ENCODE measurements at places on chromosomes 7 and 10.

GRCh38 chr7:25759286-25759685 is 392.7 kb upstream of the NFE2L3 start:
- DNase-seq = no peak

DNA sequence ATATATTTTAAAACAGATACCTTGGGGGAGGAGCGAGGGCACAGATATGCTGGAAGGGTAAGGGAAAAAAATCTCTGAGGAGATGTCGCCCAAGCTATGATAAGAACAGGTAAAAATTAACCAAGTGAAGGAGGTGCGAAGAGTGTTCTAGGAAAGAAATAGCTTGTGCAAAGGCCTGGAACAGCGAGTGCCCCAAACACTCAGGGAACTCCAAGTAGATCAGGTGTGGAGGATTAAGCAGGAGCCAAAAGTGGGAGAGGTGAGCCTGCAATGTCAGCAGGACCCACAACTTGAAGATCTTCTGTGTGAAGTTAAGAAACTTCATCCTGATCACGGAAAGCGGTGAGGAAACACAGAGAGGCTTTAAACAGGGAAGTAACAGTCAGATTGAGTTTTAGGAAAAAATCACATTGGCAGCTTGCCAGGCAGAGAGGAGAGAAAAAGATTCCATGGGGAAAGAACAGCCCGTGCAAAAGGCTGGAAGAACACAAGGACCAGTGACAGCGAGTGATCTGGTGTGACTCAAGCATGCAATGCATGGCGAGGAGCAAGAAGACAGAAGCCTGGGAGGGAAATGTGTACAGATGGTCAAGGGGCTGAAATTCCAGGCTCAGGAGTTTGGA is 30.7 kb downstream of the FGF8 start:
- DNase-seq = no peak

DNA sequence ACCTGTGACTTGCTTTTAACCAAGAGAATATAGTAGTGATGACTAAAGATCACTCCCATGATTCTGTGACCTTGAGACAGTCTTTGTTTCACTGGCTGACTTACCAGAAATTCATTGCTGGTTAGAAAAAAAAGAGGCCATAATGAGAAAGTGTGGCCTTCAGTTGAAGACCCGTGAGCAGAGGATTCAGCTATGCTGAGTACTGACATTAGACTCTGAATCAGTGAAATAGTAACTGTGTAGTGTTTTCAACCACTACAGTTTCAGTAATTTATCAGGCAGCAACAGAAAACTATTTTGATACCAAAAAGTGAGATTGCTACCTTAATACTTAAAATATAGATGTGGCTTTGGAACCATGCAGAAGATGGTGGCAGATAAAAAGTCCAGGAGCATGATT is 298.0 kb upstream of the KCND2 start:
- DNase-seq = no peak

DNA sequence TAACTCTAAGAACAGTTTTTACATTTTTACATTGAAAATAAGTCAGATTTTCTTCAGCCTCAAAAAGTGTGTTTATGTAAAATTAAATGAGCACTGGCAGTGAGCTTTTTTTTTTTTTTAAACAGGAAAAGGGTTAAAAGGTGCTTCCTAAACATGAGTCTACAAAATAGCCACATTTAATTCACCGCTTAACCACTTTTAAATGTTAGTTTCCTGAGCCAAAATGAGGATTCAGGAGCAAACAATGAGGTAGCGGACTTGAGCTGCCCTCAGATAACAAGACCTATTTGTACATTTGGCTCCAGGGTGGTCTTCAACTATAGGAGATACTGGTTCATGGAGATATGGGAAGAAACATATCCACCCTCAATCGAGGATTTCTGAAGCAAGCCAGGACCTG is 22.8 kb downstream of the AKR1C3 start:
- DNase-seq = no peak

DNA sequence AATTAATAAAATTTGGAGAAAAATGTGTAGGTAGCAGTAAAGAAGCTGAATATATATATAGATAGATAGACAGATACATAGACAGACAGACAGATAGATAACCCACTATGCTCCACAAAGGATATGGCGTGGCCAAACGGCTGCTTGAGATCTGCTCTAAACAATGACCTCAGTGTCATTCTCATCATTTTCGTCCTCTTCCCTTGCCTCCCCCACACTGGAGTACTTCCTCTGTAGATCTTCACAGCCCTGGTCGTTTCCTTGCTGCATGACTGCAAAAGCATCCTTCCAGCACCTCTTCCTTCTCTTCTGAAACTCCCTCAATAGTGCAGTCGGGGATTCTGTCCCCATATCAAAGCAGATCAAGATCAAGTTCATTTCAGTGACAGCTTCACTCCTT is 35.6 kb upstream of the ATP6V0A4 start:
- DNase-seq = no peak

- DNase-seq = no peak
Observed at GRCh38 chr7:37285706-37286453, 162.8 kb downstream of the ELMO1 start.

- DNase-seq = no peak
Observed at GRCh38 chr7:99011706-99012404, 132.1 kb downstream of the SMURF1 start.

DNA sequence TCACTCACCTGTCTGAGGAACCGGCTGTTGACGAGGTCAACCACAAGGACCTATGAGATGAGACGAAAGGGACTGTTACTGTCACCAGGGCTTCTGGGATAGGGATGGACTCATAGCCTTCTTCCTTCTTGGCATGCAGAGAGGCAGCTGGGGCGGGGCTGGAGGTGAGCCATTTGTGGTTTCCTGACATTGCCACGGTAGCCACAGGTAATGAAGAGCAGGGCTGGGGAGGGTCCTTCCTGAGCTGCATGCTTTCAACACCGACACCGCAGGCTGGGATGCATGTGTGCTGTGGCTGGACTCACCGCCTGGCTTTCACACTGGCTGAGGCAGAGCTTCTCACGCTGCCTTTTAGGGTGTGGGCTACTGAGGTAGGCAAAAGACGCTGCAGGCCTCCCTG is 46.4 kb upstream of the MKRN1 start:
- DNase-seq = peak; percentile 48

DNA sequence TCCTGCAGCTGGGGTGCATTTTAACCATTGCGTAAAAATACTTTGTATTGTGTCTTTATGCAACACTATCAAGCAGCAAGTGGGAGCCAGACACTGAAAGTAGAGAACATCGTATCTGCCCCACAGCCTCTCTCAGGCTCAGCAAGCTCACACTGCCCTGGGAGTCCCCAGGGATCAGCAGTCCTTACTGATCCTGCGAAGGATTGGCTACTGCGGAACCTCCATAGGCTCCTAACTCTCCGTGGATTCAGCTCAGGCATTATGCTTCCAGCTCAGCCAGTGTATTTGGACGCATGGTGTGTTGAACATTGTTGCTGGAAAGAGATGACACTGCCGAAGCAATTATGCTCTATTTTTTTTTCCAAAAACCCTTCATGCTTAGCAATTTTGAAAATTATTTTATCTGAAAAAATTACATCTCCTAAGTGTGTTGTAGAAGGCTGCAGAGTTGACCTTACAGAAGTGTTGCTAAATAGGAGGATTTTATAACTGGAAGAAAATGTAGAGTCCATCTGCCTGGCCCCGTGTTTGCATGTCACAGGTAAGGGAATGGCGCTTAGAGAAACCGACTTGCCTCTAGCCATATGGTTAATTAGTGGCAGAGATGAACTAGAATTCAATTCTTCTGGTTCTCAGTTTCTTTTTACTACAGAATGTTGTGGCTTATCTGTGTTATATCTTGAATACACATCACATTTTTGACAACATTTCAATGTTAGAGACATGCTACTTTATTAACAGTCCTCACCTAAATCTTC is 276.4 kb upstream of the COBL start:
- DNase-seq = no peak

GRCh38 chr7:79282070-79282694 is 171.3 kb downstream of the MAGI2 start:
- peak; percentile 80 for DNase-seq

DNA sequence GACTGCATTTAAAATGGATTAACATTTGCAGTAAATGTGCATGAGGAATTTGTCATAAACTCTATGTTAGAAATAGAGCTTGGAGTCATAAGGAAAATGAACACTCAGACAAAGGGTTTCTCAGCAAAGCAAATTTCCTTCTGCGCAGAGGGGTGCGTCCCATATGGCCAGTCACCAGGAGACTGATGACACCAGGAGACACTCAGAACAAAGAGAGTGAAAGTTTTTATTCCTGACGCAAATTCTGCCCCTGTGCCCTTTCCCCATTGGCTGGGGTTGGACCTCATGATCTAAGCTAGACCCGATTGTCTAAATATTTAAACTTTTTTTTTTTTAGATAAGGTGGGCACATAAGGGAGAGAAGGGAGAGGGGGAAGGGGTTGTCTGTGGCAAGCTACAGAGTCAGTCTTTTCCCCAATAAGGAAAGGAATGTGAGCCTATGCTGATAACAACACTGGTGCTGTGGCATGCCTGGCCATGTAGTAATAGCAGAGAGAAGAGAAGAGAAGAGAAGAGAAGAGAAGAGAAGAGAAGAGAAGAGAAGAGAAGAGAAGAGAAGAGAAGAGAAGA is 202.0 kb downstream of the POM121L12 start:
- no peak for DNase-seq

- DNase-seq = no peak
Observed at GRCh38 chr10:5497289-5497688, 2.1 kb downstream of the CALML5 start.

GRCh38 chr10:14429043-14429700 is 98.4 kb upstream of the FRMD4A start:
- DNase-seq = no peak

DNA sequence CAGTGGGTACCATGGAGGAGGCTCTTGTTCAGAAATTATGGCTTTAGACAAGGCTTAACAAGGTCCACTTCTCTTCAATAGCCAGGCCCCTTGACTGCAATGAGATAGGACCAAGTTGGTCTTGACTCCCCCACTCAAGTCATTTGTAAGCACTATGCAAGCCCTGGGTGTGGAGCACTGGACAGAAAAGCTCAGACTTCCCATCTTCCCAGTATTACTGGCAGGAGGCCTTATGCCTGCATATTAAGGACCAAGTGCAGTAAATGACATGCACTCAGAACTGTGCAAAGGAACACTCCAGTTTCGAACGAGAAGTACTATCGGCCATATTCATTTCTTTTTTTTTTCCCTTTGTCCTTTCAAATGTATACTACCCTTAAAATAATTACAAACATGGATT is 318.3 kb upstream of the LRRN3 start:
- DNase-seq = no peak

DNA sequence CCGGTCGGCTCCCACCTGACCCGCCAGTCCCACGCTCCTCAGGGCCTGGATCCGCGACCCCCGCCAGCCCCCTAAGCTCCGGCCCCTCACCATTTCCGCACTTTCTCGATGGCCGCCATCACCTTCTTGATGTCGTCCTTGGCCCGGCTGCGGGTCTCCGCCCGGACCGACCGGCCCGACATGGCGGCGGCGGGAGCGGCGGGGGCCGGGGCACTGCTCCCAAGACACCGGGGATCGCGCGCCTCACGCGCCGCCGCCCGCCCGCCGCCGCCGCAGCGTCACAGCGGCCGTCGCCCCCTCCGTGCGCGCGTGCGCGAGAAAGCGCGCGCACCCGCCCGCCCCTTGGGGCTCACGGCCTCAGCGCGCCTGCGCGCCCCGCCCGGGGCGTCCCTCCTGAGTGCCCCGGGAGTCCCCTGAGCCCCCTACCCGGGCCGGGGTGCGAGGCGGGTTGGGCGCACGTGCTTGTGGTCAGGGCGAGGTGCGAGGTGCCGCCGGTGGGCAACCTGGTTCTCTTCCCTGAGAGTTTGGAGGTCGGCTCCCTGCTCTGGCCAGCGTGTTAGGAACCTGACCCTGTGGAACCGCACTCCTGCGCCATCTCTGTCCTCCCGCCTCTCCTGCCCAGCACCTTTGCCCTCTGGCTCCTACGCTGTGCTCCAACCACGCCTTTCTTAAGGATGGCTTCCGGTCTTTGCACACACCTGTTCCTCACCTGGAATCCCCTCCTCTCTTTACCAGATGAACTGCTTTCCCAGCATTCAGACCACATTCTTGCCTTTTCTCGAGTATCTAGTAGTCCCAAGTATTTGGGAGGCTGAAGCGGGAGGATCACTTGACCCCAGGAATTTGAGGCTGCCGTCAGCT is at the start of gene BCL7B:
Gene BCL7B (minus strand): TSS at position 294 of the 861 bp plus-strand sequence. CDS start 112 bp downstream, at position 182.
- DNase-seq = peak; percentile 76

GRCh38 chr7:133386205-133386604 is 133.3 kb downstream of the EXOC4 start:
- no peak for DNase-seq

Data from fibroblast of skin of scalp (primary cell).